ENCODE measurements at places on chromosomes 1 and 21. TPM values are rescaled to one million over a fixed set of nuclear protein-coding genes. Genes with fewer than 3 reads are reported as not detected.
A peak's percentile ranks its signal among the peaks of the same experiment; 100 is the strongest.

DNA sequence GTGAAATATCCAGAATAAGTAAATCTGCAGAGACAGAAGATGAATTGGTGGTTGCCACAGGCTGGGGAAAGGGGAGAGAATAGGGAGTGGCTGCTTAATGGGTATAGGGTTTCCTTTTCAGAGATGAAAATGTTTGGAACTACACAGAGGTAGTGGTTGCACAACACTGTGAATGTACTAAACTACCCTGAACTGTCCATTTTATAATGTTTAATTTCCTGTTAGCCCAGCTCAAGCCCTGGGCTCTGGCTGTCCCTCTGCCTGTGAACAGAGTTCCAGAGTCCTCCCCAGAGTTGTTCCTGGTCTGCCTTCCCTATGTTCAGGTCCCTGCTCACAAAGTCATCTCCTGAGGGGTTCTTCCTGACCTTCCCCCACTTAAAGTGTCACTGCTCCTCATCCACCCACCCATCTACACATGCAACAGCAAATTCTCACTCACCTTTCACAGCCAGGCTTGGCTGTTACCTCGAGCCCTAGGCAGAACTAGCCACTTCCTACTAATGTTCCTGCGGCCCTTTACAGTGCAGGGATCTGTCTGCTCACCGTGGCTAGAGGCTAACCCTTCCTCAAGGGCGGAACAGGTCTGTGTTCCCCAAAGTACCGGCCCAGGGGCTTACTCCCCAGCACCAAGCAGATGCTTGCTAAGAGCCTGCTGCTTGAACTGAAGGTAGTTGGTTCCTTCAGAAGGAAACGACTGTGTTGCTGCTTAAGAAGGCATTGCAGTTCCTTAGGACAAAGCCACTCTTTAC is 22.4 kb downstream of the DHCR24 start:
- no peak overlapping the region for H3K27ac ChIP-seq
- H3K36me3 ChIP-seq, result peaks cover 47% of the 10 kb centered on the region
- H3K4me3 ChIP-seq, result no peak overlapping the region
- no peaks in the 10 kb centered on the region for H3K27me3 ChIP-seq
- H3K4me1 ChIP-seq, result no peaks in the 10 kb centered on the region

The RORC gene
- total RNA-seq, result 7.3 TPM

- H3K27me3 ChIP-seq, result peaks cover 6% of the 10 kb centered on the region
- no peaks in the 10 kb centered on the region for H3K4me1 ChIP-seq
- no peak for DNase-seq
- H3K36me3 ChIP-seq, result no peaks in the 10 kb centered on the region
- H3K27ac ChIP-seq, result no peak overlapping the region
- H3K4me3 ChIP-seq, result no peak overlapping the region
These were observed 17.7 kb downstream of the IVL start for GRCh38 chr1:152926091-152926490.

DNA sequence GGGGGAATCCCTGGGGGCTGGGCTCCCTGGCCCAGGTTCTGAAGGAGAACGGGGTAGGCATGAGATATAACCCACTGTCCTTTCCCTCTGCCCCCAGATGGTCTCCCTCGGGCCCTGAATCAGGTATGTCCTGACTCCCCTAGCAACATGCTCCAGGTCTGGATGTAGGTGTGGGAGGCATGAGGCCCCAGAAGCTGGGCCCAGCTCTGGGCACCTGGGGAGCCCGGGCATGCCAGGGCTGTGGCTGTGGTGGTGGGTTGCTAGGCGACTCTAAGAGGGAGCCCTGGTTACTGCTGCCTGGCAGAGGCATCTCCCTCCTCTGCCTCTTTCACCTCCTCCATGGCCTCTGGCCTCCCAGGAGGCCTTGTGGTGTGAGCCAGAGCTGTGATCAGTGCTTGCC is 16.2 kb downstream of the FOXO6 start:
- no peak overlapping the region for H3K27ac ChIP-seq
- H3K36me3 ChIP-seq, result no peaks in the 10 kb centered on the region
- H3K27me3 ChIP-seq, result peaks cover 26% of the 10 kb centered on the region
- no peak overlapping the region for H3K4me3 ChIP-seq
- DNase-seq, result no peak

- no peak for DNase-seq
- H3K4me1 ChIP-seq, result peaks cover 33% of the 10 kb centered on the region
- no peak overlapping the region for H3K4me3 ChIP-seq
These were observed 6.3 kb upstream of the PHTF1 start for GRCh38 chr1:113765306-113766230.

GRCh38 chr1:63912643-63913042 is 138.8 kb downstream of the ROR1 start:
- DNase-seq, result no peak
- no peak overlapping the region for H3K4me3 ChIP-seq
- no peaks in the 10 kb centered on the region for H3K27me3 ChIP-seq
- no peaks in the 10 kb centered on the region for H3K4me1 ChIP-seq
- no peaks in the 10 kb centered on the region for H3K36me3 ChIP-seq

DNA sequence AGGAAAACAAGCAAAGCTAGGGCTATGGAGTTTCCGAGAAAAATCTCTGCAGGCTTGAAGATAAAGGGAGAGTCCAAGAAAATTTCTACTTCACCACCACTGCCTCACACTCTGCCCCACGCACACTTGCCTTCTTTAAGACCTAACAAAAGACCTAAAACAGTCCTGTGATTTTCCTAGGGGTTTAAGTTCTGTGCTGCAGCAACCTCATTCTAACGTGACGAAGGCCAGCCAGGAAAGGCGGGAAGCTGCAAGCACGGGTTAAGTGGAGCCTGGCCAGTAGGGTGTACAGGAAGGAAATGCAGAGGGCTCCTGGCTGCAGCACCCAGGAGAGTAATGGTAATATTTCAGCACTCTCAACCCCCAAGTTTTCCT is 1.5 kb downstream of the SPATA6 start:
- peaks cover 24% of the 10 kb centered on the region for H3K4me1 ChIP-seq
- no peak for DNase-seq
- H3K4me3 ChIP-seq, result peak overlapping the region; percentile 59
- no peaks in the 10 kb centered on the region for H3K36me3 ChIP-seq
- no peak overlapping the region for H3K27ac ChIP-seq
- H3K27me3 ChIP-seq, result peaks cover 22% of the 10 kb centered on the region

GRCh38 chr1:72693899-72694298 is 411.6 kb upstream of the NEGR1 start:
- H3K27ac ChIP-seq, result no peak overlapping the region
- H3K4me3 ChIP-seq, result no peak overlapping the region
- H3K36me3 ChIP-seq, result no peaks in the 10 kb centered on the region
- no peak for DNase-seq
- H3K4me1 ChIP-seq, result no peaks in the 10 kb centered on the region
- no peaks in the 10 kb centered on the region for H3K27me3 ChIP-seq

DNA sequence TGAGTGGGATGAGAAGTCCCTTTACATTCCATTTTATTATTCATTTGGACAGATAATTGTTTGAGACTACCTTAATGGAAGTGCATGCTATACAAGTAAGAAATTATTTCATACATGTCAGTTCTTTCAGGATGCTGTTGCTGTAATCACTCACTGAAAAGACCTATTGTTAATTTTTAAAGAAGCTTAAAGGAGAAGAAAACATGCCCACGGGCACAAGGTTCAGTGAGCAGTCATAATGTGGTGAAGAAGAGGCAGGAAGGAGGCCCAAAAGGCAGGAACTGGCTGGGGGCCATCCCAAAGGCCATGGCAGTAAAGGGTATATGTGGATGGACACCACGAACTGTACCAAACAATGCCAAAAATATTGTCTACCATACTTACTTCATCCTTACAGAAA is 206.0 kb downstream of the LYPLAL1 start:
- H3K27me3 ChIP-seq, result no peaks in the 10 kb centered on the region
- no peaks in the 10 kb centered on the region for H3K4me1 ChIP-seq
- no peak for DNase-seq
- H3K27ac ChIP-seq, result no peak overlapping the region
- no peak overlapping the region for H3K4me3 ChIP-seq

The DISP1 gene
- 2.9 TPM for total RNA-seq

DNA sequence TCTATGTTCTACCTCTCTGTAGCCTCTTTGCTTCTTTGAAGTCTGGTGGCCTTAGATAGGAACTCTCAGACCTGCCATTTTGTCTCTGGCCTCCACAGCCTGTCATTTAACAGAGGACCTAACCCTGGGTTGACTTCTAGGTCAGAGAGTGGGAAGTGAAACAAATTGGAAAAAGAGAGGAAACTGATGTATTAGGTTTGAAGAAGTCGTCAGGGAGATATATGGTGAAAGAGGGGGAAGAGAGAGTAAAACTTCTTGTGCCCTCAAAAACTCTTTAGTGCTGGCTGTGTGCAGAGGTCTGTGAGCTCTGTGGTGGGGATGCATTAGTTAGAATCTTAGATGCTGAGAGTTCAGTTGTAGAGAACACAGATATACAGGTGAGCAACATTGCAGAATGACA is 30.2 kb upstream of the CD1D start:
- H3K4me1 ChIP-seq, result peaks cover 16% of the 10 kb centered on the region
- no peaks in the 10 kb centered on the region for H3K36me3 ChIP-seq
- peak overlapping the region; percentile 84 for H3K4me3 ChIP-seq
- DNase-seq, result no peak
- H3K27ac ChIP-seq, result no peak overlapping the region
- H3K27me3 ChIP-seq, result peaks cover 10% of the 10 kb centered on the region

The NPHS2 gene
- total RNA-seq, result not detected

The TMEM125 gene
- not detected for total RNA-seq

The SPRR2A gene
- not detected for total RNA-seq

DNA sequence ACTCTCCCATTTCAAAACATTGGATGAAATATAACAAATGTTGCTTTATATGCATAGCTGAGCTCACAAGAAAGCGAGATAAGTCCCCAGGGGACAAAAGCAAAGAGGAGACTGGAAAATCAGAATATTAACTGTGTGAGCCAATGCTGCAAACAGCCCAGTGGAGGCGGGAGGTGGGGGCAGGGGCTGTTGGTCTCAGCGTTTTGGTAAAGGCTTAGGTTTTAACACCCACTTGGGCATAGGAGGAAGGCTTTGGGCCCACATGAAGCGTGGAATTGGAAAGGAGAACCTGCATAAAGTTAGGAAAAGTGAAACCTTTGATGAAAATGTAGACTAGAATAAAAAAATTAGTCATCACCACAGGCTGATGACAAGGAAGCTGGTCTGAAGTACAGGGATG is 30.2 kb upstream of the SMIM12 start:
- no peak for DNase-seq
- no peak overlapping the region for H3K27ac ChIP-seq
- H3K36me3 ChIP-seq, result no peaks in the 10 kb centered on the region
- no peak overlapping the region for H3K4me3 ChIP-seq

The CFAP74 gene
- not detected for total RNA-seq

DNA sequence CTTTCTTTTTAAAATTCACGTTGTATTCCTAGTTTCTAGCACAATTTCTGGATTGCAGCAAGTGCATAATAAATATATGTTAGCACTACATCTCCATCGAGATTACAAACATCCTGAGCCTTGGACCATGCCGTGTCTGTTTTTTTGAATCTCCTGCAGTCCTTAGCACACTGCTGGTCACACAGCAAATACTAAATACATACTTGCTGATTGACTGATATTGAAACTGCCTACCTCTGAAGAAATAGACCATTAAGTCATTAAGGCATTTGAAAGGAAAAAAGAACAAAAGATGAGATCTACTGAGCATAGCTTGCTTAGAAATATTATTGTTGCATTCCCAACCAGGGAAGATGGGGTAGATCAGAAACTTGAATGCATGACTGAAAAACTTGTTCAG is 369.1 kb downstream of the PTBP2 start:
- no peaks in the 10 kb centered on the region for H3K27me3 ChIP-seq
- no peak for DNase-seq
- H3K36me3 ChIP-seq, result no peaks in the 10 kb centered on the region

The C1orf141 gene
- total RNA-seq, result not detected

DNA sequence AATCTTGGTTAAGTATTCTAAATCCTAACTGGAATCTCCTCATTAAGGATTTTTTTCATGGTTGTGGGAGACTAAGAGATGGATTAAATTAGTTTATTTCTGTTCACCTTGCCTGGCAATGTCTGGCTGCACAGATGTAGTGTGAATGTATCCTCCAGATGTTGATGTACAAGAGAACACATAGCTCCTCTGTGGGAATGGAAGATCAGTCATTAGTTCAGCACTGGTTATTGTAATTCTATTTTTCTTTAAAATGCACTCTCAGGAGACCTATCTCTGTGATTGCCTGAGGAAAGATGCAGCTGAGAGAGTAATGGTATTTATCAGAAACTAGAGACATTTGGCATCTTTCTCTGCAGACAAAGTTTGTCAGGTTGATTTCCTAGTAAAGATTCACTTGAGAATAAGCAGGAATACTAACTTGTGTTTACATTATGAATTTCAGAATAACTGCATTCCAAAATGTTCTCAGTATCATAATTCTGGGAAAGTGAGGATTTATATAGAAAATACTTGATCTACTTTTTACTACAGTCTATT is 178.6 kb downstream of the GIPC2 start:
- H3K4me1 ChIP-seq, result no peaks in the 10 kb centered on the region
- no peaks in the 10 kb centered on the region for H3K27me3 ChIP-seq
- H3K4me3 ChIP-seq, result no peak overlapping the region
- H3K27ac ChIP-seq, result no peak overlapping the region

DNA sequence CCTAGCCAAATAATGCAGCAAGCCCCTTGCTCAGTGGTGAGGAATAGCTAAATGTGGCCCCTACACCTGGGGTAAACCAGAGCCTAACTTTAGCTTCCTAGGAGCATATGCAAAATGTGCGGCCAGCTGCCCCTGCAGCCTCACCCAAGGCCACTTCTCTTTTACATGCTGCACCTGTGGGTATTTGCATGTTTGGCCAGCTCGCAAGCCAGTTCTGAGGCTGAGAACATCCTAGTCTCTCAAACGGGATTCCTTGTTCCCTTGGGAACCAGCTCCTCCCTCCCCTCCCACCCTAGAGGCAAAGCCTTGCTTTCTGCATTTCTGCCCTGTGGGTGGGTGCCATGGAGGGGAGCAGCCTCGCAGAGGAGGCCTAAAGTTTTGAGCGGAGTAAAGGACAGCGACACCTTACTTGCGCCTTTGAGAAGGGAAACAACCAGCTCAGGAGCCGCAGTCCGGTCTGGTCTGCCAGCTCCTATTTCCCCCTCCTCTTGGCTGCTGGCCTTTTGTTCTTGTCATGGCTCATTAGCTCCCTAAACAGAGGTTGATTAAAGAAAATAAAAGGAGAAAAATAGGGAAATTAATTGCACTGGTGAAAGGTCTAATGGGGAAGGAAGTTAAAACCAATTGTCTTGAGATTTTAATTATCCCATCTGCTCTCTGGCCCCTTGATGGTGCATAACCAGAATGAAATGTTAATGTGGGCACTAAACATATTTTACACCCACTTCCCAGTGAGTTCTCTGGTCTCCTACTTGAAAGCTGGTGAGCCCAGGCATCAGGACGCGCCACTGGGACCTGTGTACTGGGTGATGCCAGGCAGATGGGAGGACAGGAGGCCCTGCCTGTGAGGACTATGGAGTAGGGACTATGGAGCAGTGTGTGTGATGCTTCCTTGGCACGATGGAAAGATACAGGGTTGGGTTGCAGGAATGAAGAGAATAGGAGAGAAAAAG is 68.7 kb downstream of the TEX35 start:
- no peaks in the 10 kb centered on the region for H3K36me3 ChIP-seq
- no peak overlapping the region for H3K27ac ChIP-seq
- no peak for DNase-seq
- no peak overlapping the region for H3K4me3 ChIP-seq
